Hindlimb muscle (tissue), 1 donor: ENCODE measurements at places on chromosomes 2 and 18. TPM values are rescaled to one million over a fixed set of nuclear protein-coding genes. Genes with fewer than 3 reads are reported as not detected.

- DNase-seq: no peak
Observed at GRCh38 chr2:64713686-64714085, 60.0 kb upstream of the SERTAD2 start.

- DNase-seq: no peak
Observed at GRCh38 chr2:55156326-55156725, 75.8 kb downstream of the CLHC1 start.

DNA sequence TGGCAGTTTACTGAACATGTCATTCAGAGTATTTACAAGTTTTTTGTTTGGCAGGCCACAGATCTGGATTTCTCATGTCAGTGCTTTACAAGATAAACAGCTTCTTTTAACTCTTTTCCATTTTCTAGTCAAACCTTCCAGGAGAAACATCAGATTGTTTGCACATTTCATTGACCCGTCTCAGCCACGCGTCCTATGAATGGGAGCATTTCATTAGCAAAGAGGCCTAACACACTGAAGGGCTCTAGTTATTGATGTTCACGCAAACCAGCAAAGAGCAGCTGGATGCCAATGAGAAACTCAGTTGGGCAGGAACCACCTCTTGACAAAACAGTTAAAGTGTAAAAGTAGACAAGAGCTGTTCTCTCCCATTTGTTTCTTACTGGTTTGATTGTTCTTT is 29.2 kb upstream of the MFF start:
- no peak for DNase-seq

Gene AQP12B
- 1.6 TPM for polyA plus RNA-seq

DNA sequence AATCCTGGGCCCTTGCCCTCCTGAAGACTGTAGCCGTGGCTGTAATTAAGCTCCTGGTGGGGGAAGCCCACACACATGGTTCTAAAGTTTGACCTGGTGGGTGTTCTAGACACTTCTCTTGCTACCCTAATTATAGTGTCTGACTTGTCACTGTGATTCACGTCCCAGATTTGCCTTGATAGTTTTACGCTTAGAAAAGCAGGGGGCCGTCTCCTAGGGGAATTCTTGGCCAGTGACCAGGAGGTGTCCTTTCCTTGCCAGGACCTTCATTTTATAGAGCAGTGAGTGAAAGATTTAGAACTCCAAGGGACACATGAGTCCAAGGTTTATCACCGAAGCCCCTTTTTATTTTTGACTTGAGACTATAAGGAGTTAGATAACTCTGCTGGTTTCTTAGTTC is 9.0 kb downstream of the TMEM214 start:
- no peak for DNase-seq

Gene OXER1
- polyA plus RNA-seq: 7.0 TPM

DNA sequence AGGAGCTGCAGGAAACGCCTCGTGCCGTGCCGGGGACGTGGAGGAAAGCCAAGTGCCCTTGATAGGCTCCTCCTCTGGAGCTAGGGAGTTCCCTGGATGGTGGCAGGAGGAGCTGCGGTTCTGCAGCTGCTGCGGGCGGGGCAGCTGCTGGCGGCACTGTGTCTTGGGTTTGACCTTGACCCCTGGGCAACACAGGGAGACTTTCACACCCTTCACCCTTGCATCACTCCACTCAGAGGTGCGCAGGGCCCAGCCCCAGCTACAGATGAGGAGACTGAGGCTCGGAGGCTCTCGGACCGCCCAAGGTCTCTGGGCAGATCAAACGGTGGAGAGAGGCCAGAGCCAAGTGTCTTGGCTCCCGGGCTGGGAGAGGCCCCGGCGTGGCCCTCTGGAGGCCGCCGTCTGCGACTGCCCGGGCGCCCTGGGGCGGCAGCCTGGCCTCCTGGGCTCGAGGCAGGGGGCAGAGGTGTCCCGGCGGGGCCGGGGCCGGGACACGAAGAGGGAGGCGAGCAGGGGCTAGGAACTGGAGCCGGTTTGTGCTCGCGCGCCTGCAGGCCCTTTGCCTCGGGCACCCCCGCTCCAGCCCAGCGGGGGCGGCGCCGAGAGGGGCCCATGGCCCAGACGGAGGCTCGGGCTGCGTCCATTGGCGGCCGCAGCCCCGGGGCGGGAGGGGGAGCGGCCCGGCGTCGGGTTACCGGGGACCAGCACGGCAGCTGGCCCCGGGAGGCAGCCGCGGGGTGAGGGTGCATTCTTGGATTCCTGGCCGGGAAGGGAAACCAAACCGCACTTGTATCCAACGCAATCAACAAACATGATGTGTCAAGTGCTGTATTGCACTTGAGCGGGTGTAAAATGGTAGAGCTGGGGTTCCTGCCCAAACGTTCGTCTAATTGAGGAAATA is 129.6 kb upstream of the SLC1A4 start:
- DNase-seq: peak; percentile 75

GRCh38 chr2:112692495-112692911 is 28.3 kb upstream of the NT5DC4 start:
- DNase-seq: no peak

GRCh38 chr2:178115271-178115670 is 3.0 kb downstream of the RBM45 start:
- no peak for DNase-seq

GRCh38 chr2:45406621-45407020 is 204.4 kb downstream of the SRBD1 start:
- DNase-seq: no peak

Gene LCT
- polyA plus RNA-seq: not detected

Gene TSPYL6
- not detected for polyA plus RNA-seq

- no peak for DNase-seq
Observed at GRCh38 chr2:17813010-17813741, 3.1 kb upstream of the MSGN1 start.

- no peak for DNase-seq
Observed at GRCh38 chr18:78540636-78541529, 438.7 kb upstream of the SALL3 start.

DNA sequence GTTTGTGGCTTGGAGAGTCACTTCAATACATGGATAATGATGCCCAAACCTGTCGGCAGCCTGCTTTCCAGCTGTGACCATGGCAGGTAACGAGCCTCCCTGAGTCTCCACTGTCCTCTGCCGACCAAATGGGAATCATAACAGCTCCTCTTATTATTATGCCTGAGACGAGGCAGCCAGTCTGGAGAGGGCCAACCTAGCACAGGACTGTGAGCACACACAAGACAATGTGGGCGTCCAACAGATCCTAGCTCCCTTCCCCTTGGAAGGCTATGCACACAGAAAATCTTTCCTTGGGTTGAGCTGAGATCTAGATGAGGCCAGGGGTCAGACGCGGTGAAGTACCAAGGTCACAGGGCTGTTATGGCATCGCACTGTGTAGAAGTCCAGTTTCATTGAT is 890 bp upstream of the SLC4A3 start:
- no peak for DNase-seq

Gene GALR1
- 0.09 TPM for polyA plus RNA-seq

- no peak for DNase-seq
Observed at GRCh38 chr18:9825571-9826073, 60.2 kb upstream of the TXNDC2 start.

DNA sequence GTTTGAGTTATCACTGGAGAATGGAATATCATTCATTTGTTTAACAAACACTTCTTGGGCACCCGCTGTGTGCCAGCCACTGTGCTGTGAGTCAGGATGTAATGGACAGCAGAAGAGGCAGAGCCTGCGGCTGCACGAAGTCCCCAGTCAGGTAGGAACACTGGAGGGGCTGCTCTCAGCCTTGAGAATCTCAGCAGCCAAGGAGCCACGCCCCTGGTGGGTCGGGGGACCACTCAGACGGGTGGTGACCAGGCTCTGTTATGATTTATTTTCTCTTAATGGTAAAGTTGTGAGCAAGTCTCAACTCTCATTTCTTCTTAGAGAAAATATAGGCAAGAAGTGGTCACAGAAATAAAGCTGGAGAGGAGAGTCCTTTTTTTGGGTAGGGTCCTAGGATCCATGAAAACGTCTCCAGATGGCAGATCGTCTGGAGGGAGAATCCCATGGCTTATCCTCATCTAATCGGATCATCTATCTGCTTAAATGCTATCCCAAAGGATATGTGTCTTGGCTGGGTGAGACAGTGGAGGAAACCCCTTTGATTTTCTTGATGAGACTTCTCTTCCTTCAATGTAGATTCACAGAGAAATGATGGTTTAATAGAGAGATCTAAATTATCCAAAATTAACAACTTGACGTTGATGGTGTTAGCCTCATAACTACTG is 129.1 kb upstream of the LGALSL start:
- no peak for DNase-seq

DNA sequence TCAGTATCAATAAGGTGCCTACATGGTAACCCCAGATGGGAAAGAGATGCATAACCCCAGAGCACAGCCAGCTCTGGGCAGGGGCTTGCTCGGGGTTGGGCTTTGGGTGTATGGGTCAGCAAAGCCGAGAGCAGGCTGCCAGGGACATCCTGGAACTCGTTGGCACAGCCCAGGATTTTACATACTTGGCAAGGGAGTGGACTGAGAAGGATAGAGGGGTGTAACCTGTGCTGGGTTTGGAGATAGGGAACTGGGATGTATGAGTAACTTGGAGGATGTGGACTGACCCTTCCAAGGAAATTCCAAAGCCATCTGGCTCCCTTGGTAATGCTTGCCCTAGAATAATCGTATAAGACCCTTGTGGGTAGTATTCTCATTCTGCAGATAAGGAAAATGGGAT is 44.2 kb downstream of the GPR39 start:
- DNase-seq: no peak

Gene STARD6
- polyA plus RNA-seq: not detected

GRCh38 chr2:121723316-121723715 is 13.4 kb downstream of the NIFK start:
- no peak for DNase-seq

DNA sequence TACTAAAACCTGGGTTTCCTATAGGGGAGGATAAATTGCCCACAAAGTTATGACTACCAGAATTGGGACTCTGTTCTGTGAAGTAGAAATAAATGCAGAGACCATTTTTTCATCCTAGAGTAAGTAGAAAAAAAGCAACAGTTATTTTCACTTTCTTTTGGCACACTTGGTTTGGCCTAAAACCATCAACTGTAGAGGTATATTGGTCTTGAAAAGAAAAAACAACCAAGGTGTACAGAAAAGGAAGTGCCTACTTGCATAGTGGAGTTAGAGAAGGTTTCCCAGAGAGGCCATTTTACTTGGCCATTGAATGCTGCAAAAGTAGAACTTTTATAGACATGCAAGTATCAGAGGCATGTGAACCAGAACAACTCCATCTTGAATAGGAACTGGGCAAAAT is 89.4 kb upstream of the TACR1 start:
- no peak for DNase-seq
